Small intestine (tissue), 16 donors: ENCODE measurements at places on chromosomes 2 and 18.

DNA sequence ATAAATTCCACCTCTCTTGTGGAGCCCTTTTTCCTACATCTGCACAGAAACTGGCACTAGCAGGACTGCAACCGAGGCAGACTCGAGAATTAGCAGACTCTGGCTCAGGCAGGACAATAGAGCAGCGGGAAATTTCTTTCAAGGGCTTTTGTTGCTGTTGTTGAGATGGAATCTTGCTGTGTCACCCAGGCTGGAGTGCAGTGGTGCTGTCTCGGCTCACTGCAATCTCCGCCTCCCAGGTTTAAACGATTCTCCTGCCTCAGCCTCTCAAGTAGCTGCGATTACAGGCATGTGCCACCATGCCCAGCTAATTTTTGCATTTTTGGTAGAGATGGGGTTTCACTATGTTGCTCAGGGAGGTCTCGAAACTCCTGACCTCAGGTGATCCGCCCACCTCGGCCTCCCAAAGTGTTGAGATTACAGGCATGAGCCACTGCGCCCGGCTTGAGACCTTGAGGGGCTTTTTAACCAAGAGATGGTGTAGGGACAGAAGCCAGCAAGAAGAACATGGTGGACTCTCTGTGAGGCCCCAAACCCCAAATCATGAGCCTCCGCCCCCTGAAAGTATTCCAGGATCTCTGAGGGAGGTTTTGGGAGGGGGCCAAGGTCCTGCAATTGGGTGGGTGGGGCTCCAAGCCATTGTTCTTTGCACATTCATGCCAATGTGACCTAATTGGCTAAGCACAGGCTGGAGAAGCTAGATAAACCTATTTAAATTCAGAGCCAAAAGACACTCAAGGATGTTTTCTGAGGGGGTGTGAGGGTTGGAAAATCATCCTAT, 68.4 kb upstream of the MSH2 start:
- H3K27ac ChIP-seq = no peak overlapping the region
- no peak for DNase-seq
- peaks cover 4% of the 10 kb centered on the region for H3K4me1 ChIP-seq
- H3K4me3 ChIP-seq = no peak overlapping the region

- no peak overlapping the region for H3K4me3 ChIP-seq
- H3K36me3 ChIP-seq = no peaks in the 10 kb centered on the region
- peaks cover 2% of the 10 kb centered on the region for H3K27me3 ChIP-seq
These were observed 582.1 kb upstream of the SETBP1 start for GRCh38 chr18:44098551-44099098.

DNA sequence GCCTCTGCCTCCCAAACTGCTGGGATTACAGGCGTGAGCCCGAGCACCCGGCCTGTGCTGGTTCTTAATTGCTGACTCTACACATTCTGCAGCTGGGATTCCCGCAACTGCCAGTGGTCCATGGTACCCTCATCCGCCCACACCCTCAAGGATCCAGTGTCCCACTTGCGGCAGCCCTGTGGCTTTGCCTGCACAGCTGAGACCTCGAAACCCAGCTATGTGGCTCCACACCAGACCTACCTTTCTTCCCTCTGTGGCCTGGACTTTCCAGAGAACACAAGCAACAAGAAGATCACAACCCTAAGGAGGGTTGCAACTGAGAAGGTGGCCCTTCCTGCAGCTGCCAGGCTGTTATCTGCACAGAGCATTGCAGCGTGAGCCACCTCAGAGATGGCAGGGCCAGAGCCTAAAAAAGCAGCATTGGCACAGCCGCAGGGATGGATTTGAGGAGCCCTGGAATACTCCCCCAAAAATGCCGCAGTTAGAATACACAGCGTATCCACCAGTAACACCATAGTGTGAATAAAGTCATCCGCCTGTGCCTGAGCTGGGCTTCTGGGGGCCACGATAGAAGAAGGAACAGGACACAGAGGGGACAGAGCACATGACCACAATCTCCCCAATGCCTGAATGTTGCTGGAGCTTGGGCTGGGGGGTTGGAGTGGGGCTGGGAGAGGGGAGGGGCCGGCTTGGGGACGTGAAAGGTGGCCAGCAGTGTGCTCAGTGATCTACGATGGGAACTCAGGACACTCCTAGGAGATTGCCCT, 1.9 kb downstream of the GPR55 start:
- no peak for DNase-seq
- no peaks in the 10 kb centered on the region for H3K36me3 ChIP-seq
- H3K4me3 ChIP-seq = no peak overlapping the region

GRCh38 chr18:8480506-8481328, 128.5 kb upstream of the RAB12 start:
- no peaks in the 10 kb centered on the region for H3K36me3 ChIP-seq
- no peaks in the 10 kb centered on the region for H3K4me1 ChIP-seq
- DNase-seq = peak; percentile 5
- no peaks in the 10 kb centered on the region for H3K27me3 ChIP-seq
- H3K4me3 ChIP-seq = no peak overlapping the region
- H3K27ac ChIP-seq = no peak overlapping the region

DNA sequence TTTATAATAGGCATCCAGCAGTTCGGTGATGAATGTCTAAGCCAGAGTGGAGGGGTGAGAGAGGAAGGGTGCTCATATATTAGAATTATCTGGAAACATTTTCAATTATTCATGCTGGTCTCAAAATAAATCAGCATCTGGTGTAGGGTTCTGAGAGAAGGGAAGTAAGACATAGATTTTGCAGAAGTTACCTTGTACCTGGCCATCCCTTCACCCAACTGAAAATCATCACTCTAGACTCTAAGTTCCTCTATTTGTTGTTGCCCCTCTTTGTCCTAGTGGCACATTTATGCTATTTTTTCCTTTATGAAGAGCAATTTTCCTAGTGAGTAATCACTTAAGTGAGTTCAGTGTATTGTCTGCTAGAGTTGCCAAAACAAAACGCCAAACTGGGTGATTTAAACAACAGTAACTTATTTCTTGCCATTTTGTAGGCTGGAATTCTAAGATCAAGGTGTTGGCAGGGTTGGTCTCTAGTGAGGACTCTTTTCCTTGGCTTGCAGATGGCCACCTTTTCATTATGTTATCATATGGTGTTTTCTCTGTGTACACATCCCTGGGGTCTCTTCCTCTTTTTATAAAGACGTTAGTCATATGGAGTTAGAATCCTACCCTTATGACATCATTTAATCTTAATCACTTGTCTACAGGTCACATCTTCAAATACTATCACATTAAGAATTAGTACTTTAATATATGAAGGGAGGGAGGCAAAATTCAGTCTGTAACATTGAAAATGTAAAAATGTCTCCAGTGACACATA, 129.9 kb upstream of the KLHL14 start:
- no peak overlapping the region for H3K4me3 ChIP-seq
- no peaks in the 10 kb centered on the region for H3K27me3 ChIP-seq
- no peaks in the 10 kb centered on the region for H3K36me3 ChIP-seq
- H3K27ac ChIP-seq = no peak overlapping the region

DNA sequence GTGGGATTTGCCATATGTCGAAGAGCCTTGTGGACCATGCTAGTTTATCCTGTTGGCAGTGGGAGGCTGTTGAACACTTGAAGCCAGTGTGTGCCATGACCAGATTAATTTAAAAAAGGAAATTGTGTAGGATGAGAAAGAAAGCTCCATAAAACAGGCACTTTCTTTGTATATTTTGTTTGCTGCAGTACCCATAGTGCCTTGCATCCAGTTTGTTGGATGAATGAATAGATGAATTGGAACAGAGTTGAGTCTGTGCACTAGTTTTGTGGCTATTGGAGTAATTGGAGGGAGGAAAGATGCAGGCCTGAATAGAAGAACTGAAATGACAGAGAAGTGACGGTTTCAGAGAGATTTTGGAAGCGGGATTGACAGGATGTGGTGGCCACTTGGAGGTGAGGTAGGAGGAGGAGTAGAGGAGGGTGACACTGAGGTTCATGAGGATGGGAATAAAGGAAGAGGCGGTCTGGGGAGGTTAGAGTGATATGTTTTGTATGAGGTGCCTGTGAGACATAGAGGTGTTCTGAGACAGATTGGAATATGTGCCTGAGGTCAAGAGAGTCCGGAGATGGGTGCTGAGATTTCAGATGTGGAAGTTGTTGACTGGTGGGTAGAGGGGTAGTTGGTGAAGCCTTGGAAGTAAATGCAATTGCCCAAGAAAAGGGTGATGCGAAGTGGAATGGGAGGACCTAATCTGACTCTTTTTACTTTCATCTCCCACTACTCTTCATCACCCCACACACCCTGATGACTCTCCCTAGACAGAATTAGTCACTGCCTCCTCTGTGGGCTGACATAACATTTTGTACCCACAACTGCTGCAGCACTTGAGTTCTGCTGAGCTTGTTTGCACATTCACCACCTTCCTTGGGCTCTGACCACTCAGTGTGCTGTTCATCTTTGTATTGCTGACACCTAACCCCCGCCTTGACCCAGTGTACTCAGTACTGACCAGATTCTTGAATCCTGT, 5.1 kb downstream of the DGUOK start:
- H3K4me1 ChIP-seq = peaks cover 21% of the 10 kb centered on the region
- no peak overlapping the region for H3K4me3 ChIP-seq
- H3K27ac ChIP-seq = no peak overlapping the region
- peaks cover 5% of the 10 kb centered on the region for H3K36me3 ChIP-seq
- no peaks in the 10 kb centered on the region for H3K27me3 ChIP-seq
- no peak for DNase-seq

GRCh38 chr2:28094739-28095138, 204.2 kb downstream of the BABAM2 start:
- no peak overlapping the region for H3K27ac ChIP-seq
- no peaks in the 10 kb centered on the region for H3K36me3 ChIP-seq
- no peaks in the 10 kb centered on the region for H3K4me1 ChIP-seq
- H3K4me3 ChIP-seq = no peak overlapping the region

- no peaks in the 10 kb centered on the region for H3K4me1 ChIP-seq
- no peak overlapping the region for H3K4me3 ChIP-seq
- no peak overlapping the region for H3K27ac ChIP-seq
- DNase-seq = no peak
- no peaks in the 10 kb centered on the region for H3K36me3 ChIP-seq
These were observed 104.0 kb downstream of the CYRIA start for GRCh38 chr2:16561676-16562075.

GRCh38 chr2:186917866-186918265, 68.9 kb upstream of the ZSWIM2 start:
- no peak for DNase-seq
- H3K4me1 ChIP-seq = no peaks in the 10 kb centered on the region
- H3K4me3 ChIP-seq = no peak overlapping the region
- no peaks in the 10 kb centered on the region for H3K27me3 ChIP-seq
- H3K27ac ChIP-seq = no peak overlapping the region

DNA sequence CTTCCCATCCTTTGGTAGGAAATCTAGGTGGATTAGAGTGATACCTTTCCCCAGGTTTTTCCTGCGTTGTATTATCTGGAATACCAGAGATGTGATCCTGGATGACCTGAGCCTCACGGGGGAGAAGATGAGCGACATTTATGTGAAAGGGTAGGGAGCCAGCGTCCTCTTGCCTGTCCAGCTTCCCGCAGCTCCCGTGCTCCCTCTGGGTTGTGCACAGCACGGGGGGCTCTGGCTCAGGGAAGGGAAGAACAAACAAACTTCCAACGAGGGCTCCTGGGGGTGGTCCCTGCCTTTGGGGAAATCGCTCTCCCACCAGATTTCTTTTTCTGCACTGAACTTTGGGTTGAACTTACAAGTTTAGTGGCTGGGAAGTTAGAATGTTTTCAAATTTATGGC, 215.7 kb downstream of the DYSF start:
- H3K4me3 ChIP-seq = no peak overlapping the region
- H3K4me1 ChIP-seq = no peaks in the 10 kb centered on the region
- no peak for DNase-seq
- H3K27ac ChIP-seq = no peak overlapping the region
